Left kidney (tissue), 8 donors: ENCODE measurements at places on chromosomes 3 and 15. TPM values are rescaled to one million over a fixed set of nuclear protein-coding genes. Genes with fewer than 3 reads are reported as not detected.

The LRRIQ4 gene
- polyA plus RNA-seq: 0.12 TPM

The HRG gene
- polyA plus RNA-seq: 2.0 TPM

The SLC9C1 gene
- 1.2 TPM for polyA plus RNA-seq

The ATP10A gene
- polyA plus RNA-seq: 4.1 TPM

The SEMA7A gene
- 5.0 TPM for polyA plus RNA-seq

The PARP14 gene
- 30.4 TPM for polyA plus RNA-seq

The SLC9A9 gene
- 5.9 TPM for polyA plus RNA-seq

The C3orf33 gene
- polyA plus RNA-seq: 13.7 TPM

The B2M gene
- polyA plus RNA-seq: 799 TPM

The POC1A gene
- 10.5 TPM for polyA plus RNA-seq

GRCh38 chr15:96333131-96334016 is 2.9 kb downstream of the NR2F2 start:
- DNase-seq: no peak

DNA sequence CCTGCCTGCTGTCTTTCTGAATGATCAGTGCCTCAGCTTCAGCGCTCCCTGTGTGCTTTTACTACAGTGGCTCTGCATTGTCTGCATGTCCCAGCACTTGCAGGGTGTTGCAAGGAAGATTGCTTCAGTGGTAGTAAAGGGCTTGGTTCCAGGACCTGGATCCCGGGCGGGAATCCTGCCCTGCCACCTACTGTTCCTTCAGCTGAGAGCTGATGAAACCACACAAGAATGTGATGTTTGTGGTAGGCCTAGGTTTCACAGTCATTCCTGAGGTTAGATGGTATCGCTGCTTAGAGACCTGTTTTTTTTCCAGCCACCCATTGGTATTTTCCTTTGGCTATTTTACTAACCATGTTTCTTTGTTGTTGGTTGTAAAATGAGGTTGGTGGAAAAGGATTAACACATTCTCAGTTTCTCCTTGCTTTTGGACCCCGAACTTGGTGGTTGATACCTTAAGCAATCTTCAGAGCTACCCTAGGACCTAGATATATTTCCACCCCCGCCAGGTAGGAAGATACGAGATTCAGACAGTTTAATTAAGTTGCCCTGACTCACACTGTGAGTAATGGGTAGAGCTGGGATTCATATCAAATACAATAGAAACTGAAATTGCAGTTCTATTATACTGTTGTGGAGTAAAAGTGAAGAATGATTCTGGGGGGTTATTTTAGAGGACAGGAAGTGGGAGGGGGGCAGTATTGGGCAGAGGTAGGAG is 11.4 kb downstream of the GPR87 start:
- no peak for DNase-seq

GRCh38 chr15:58554758-58555157 is 123.0 kb downstream of the LIPC start:
- no peak for DNase-seq

DNA sequence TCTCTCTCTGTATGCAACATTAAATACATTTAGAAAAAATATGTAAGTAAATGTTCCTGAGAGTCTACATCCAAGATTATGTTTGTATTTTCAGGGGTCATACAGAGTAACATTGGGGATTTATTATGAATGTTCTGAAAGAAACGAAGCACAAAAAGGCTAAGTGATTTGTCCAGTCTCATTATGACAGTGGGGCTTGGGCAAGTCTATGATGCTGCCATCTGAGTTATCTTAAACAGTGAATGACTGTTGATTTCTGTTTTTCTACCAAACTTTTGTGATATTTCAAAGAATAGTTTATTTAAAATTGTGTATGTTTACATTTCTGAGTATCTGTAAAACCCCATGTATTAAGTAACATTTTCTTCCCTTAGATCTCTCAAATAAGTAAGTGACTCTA is 481.2 kb upstream of the ZNF717 start:
- no peak for DNase-seq

DNA sequence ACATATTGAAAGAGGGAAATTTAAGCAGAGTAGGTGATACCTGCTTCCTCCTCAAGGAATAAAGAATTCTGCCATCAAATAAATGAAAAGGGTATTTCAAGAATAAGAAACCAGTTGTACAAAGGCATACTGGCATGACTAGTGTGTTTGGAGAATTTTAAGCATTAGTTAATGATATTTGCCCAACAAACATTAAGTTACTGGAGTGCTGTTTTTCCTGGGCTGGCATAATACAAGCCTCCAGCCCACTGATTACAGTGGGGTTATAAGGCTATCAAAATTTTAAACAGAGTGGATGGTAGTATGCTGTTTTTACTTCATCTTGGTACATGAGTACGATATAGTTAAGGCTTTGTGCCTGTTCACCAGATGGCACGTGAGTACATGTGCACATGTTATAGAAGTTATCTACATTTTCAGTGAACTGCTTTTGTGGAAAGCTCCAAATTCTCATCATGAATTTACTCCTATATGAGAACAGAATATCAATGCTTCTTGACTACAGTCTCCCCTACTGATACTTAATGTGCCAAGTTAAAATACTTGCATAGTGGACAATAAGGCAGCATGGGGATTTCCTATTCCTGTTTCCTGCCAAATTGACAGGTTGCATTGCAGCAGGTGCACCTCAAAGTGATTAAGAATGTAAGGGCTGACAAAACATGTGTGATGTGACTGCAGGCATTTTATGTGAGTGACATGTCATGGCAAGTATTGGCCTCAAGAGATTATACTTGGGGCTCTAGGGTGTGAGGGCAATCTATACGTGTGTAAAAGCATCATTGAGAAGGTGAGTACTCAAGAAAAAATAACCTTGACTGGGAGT is 14.9 kb downstream of the NAALADL2 start:
- DNase-seq: no peak

- DNase-seq: no peak
Observed at GRCh38 chr15:52706091-52706490, 26.9 kb upstream of the ATOSA start.

- DNase-seq: no peak
Observed at GRCh38 chr3:64094713-64095079, 71.4 kb upstream of the PSMD6 start.

- no peak for DNase-seq
Observed at GRCh38 chr15:40904552-40905201, 10.4 kb downstream of the VPS18 start.

GRCh38 chr15:72515591-72516389 is 41.7 kb downstream of the ARIH1 start:
- peak; percentile 14 for DNase-seq

GRCh38 chr3:175748087-175748730 is 889.1 kb downstream of the NAALADL2 start:
- DNase-seq: no peak

DNA sequence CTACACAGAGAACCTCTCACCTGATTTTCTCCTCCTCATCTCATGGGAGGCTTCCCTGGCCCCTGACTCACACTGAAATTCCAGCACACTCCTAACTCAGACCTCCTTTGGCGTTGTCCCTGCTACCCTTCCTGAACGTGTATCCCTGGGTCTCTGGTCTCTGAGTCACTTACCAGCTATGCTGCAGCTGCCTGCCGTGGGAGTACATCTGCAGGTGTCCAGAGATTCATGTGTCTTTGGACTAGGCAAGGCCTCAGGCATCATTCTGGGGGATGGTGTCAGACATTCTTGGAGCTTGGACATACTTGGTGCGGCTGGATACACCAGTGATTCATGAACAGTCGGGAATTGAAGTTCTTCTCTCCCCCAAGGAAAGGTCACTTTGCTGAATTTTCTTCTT is 148.8 kb upstream of the TRIM42 start:
- no peak for DNase-seq
